NCI-H748 treated with DMSO at 0.1 percent for 48 hours (cell line): ENCODE measurements at places on chromosomes 2 and 18.

- DNase-seq = peak; percentile 83
Measured at GRCh38 chr2:205902041-205902899, 183.7 kb downstream of the INO80D start.

GRCh38 chr18:26183395-26184112 lies 42.7 kb upstream of the TAF4B start:
- no peak for DNase-seq

DNA sequence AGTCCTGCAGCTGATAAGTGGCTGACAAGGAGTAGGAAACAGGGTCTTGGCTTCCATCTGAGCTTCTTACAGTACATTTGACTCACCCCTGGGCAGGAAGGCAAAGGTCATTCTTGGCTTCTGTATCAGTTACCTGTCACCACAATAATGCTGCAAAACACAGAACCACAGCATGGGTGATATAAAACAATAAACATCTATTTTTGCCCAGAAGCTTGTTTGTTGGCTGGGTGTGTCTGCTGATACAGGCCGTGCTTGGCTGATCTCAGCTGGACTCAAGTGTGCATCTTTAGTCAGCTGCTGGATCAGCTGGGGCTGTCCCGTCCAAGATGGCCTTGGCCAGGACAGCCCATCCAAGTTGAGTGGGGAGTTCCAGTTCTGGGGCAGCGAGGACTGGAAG lies 34.7 kb downstream of the ONECUT2 start:
- no peak for DNase-seq

- no peak for DNase-seq
Measured at GRCh38 chr18:47413327-47413726, 161.9 kb upstream of the SKOR2 start.

DNA sequence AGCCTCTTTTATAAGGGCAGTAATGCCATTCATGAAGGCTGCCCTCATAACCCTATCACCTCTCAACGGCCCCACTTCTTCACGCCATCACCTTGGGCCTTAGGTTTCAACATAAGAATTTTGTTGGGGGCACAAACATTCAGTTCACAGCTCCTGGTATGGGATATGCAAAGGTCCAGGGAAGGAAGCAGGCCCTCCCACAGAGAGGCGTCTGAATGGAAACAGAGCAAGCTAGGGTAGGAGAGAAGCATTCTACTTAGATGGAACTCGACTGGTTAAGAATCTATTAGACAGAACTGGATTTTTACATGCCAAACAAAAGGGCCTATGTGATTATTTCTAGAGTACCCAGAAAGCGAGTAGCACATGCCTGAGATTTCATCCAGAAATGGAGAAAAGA lies 42.8 kb downstream of the PROKR1 start:
- DNase-seq = no peak

GRCh38 chr2:127347734-127348392 lies 39.9 kb downstream of the MAP3K2 start:
- no peak for DNase-seq

DNA sequence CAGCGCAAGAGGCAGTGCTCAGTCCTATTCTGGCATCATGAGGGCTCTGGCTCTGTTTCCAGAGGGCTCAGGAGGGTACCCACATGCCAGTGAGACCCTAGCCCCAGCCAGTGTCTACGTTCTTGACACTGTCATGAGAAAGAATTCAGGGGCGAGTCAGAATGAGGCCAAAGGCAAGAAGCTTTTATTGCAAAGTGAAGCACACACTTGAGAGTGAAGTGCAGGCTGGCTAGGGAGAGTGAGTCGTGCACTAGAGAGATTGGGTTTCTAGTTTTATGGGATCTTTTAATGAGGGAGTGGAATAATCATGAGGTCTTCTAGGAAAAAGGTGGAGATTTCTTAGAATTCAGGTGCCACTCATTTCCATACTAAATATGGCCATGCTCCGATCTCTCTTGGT lies 164.1 kb downstream of the DCDC2C start:
- no peak for DNase-seq

DNA sequence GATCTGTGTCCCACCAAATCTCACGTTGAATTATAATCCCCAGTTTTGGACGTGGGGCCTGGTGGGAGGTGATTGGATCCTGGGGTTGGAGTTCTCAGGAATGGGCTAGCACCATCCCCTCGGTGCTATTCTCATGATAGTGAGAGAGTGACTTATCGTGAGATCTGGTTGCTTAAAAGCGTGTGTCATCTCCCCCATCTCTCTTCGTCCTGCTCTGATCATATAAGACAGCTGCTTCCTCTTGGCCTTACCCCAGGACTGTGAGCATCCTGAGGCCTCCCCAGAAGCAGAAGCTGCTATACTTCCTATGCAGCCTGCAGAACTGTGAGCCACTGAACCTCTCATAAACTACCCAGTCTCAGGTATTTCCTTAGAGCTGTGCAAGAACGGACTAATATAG lies 163.7 kb upstream of the NDUFV2 start:
- DNase-seq = no peak

GRCh38 chr2:185674232-185674631 lies 64.4 kb upstream of the FSIP2 start:
- DNase-seq = no peak

DNA sequence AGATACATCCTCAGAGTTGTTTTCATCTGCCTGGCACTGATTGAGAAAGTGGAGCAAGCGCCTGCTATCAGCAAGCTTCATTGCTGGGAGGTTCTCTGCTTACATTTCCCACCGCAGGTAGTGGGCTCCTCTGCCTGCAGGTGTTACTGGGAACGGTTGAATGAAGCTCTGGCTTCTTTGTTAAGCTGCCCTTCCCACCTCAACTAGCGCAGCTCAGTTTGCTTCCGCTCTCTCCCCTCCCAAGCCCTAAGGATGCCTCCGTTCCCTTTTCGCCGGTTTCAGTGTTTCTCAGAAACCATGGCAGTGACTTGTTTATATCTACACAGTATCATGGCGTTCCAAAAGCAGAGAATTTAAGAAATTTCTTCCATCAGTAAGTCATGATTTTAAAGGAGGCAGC lies 72.2 kb upstream of the B3GNT7 start:
- no peak for DNase-seq

- DNase-seq = no peak
Measured at GRCh38 chr2:189179570-189179950, at the start of gene COL5A2. TSS of gene COL5A2 (minus strand) at chr2:189179761. CDS start at chr2:189179604, 157 bp downstream.
